ENCODE measurements at places on chromosomes 16 and 17. TPM values are rescaled to one million over a fixed set of nuclear protein-coding genes. Genes with fewer than 3 reads are reported as not detected.

DNA sequence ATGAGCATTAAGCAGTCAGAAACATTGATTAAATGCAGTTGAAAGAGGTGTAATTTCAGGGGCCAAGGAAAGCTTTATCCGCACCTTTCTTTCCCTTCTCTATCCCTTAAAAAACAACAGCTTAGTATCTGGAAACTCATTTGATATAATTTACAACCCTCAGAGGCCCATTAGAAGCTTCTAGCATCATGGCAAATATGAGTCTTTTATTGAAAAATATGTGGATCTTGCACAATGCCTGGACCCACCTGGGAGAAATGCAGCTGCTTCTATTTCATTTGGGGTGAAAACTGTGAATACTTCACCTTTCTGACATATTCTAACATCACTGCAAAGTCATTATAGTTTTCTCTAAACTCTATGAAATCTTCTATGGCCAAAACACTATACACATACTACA is 492.2 kb upstream of the PSMD7 start:
- DNase-seq = no peak

GRCh38 chr16:61409604-61410003 is 626.6 kb downstream of the CDH8 start:
- no peak for DNase-seq

- no peak for DNase-seq
Observed at GRCh38 chr16:71327720-71328119, 30.8 kb upstream of the CALB2 start.

GRCh38 chr16:15403392-15403995 is 7.9 kb downstream of the MPV17L start:
- DNase-seq = no peak

DNA sequence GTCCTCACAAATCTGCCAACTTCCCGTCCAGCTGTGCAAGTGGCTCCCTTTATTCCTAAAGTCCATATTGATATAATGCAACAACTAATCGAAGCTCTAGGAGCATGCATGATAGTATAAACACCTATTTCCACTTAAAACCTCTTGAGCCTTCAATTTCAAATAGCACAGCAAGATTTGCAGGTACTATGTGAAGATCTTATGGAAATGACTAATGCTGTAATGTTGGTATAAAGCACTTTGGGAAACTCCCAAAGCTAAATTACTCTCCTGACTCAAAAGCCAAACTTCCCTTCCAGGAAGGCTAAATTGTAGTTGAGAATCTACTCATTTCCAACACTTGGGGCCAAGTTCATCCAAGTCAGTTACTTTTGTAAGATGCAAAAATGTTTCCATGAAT is 287.6 kb upstream of the CDH11 start:
- DNase-seq = no peak

CRHR1 gene
- not detected for total RNA-seq

DNA sequence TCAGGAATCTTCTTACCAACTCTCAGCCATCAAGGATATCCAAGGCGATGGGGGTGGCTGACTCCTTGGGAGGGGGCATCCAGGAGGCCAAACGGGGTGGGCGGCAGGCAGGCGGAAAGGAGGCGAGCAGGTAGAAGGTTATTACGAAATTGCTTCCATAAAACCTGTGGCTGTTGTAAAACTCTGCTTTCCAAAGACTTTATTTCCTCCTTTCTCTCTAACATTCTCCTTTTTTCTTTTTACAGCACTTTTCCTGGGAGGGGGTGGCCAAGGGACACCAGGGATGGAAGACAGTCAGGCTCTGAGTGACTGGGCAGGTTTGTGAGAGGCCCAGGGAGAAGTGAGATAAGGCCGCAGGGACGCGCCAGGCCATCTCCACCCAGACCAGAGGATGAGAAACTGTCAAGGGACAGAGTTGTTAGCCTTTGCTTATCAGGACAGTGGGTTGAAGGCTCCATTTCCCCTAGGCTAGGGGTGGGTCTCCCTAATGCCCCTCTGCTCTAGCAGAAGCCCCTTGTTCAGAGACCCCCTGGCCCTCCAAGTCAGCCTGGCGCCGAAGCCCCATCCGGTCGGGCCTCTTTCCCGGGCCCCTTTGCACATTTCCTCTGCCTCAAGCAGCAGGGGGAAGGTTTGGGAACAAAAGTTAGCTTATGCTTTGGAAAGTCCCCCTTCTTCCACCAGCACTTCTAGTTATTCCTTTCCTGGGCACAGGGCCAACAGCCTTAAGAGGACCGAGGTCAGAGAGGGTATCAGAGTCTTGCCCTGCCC is 5.0 kb upstream of the HOXB9 start:
- peak; percentile 69 for DNase-seq

IL21R gene
- total RNA-seq = 1.0 TPM

DNA sequence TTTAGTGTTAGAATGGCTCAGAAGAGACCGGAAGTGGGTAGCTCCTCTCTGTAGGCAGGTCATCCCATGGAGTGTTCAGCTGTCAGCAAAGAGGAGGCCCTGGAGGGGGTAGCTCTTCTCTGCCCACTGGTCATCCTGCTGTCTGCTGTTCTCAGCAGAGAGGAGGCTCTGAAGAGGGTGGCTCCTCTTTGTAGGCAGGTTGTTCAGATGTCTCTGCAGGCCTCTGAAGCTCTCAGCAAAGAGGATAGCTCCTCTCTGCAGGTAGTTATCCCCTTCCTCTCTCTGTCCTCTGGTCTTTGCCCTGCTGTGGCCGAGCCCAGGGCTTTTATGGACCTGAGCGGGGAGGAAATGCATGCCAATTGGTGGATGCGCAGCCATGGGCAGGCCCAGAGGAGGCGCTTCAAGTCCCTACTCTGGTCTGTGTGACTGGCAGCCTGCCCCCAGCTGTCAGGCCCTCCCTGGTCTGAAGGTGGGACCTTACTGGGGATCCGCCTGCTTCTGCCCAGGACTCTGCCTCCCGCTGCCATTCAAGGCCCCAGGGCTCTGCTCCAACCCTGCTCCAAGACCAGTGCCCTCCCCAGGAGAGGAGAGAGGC is 32.5 kb upstream of the FA2H start:
- DNase-seq = no peak

GRCh38 chr17:76368545-76368944 is 14.8 kb upstream of the PRPSAP1 start:
- no peak for DNase-seq

DNA sequence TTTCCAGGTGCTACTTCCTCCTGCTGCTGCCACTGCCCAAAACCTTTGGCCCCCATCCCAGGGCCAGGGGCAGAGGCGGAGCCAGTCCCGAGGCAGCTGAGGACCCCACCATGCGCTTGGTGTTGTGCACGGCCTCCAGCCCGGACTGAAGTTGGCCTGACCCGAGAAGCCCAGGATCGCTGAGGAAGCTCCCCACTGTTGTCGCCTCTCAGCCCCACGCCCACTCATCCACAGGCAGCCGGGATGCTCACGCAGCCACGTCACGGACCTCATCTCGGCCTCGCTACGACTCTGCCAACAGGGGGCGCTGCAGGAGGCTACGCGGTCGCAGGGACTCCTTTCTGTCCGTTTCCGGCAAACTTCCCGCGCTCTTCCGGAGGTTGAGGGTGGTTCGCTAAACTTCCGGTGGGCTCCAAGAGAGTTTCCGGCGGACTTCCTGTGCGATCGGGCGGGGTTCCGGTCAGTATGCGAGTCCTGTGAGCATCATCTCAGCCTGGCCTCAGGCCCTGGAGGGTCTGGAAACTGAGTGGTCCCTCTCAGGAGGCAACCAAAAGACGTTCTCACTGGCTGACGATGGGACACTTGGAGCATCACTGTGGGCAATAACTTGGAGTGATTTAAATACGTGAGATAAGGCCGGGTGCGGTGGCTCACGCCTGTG is 12.4 kb downstream of the ZG16B start:
- DNase-seq = no peak

SLC22A31 gene
- 0.59 TPM for total RNA-seq

ABCC6 gene
- total RNA-seq = 27.8 TPM

GRCh38 chr16:2147378-2147777 is 1.0 kb upstream of the RAB26 start:
- no peak for DNase-seq

GRCh38 chr17:4513113-4514032 is 14.7 kb downstream of the SPNS2 start:
- DNase-seq = no peak

DNA sequence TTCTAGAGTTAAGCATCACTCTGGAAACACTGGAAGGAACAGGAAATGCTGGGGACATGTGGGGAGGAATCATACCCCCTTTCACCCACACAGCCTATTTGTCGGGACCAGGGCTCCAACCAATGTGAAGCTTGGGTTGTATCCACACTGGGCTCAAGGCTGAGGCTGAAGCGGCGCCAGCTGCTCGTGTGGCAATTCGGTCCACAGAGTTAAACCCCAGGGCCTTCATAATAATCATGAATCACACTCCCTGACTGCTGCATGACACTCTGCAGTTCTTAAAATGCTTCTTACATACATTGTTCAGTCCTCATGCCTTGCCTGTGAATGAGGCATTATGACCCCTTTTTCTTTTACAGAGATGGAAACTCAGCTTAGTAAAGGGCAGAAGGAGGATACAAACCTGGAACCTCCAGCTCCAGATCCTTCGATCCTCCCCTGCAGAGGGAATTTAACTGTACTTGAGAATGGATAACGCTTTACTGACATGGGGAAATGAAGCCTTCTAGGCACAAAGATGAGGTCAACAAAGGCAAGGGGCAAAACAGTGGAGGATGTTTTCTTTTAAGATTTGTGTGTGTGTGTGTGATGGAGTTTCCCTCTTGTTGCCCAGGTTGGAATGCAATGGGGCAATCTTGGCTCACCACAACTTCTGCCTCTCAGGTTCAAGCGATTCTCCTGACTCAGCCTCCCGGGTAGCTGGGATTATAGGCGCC is 72.7 kb downstream of the SOX9 start:
- DNase-seq = no peak

ASGR2 gene
- total RNA-seq = 0.25 TPM

GRCh38 chr16:12160815-12161550 is 184.4 kb downstream of the SNX29 start:
- no peak for DNase-seq

GRCh38 chr16:75267631-75268264 is 16.3 kb upstream of the BCAR1 start:
- peak; percentile 88 for DNase-seq

DNA sequence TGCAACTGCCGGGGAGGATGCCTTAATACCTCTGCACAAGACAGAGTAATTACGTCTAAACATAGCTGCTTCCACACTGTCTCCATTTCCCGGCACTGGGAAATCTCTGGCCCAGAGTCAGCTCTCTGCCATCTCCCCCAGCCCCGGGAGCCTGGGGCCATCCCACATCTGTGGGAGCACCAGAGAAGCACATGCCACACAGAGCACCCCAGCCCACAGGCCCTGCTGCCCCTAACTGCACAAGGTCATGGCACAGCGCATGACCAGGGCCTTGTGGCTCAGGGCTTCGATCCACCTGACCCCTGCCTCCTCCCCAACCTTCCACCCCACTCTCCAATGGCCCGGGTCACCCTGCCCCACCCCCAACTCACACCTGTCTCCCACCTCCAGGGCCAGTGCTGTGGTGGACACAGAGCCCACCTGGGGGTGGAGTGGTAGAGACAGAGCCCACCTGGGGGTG is 36.6 kb upstream of the RBFOX3 start:
- peak; percentile 8 for DNase-seq

- no peak for DNase-seq
Observed at GRCh38 chr17:73643852-73644144, 447 bp downstream of the SDK2 start.

AOC3 gene
- 27.1 TPM for total RNA-seq

DNA sequence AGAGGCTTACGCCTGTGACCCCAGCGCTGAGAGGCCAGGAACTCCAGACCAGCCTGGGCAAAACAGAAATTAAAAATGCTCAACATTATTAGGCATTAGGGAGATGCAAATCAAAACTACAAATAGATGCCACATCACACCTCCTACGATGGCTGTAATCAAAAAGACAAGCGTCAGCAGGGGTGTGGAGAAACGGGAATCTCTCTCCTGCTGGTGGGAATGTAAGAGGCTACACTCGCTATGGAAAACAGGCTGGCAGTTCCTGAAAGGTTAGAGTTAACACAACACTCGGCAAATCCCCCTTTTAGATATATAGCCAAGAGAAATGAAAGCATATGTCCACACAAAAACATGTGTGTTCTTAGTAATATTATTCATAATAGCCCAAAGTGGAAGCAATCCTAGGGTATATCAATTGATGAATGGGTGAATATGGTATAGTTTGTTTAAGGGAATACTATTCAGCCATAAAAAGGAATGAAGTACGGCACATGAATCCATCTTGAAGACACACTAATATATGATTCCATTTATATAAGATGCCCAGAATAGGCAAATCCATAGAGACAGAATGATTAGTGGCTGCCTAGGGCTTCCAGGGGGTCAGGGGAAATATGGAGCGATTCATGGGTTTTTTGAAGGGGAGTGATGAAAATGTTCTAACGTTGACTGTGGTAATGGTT is 1.8 kb upstream of the NPRL3 start:
- DNase-seq = no peak

ANKRD40CL gene
- 75.8 TPM for total RNA-seq

SCGB1C2 gene
- not detected for total RNA-seq

CCL3 gene
- 2.0 TPM for total RNA-seq

GRCh38 chr16:72787130-72787513 is 260.8 kb downstream of the ZFHX3 start:
- no peak for DNase-seq

PRAC2 gene
- 11.7 TPM for total RNA-seq

ZNF598 gene
- total RNA-seq = 52.8 TPM

DNA sequence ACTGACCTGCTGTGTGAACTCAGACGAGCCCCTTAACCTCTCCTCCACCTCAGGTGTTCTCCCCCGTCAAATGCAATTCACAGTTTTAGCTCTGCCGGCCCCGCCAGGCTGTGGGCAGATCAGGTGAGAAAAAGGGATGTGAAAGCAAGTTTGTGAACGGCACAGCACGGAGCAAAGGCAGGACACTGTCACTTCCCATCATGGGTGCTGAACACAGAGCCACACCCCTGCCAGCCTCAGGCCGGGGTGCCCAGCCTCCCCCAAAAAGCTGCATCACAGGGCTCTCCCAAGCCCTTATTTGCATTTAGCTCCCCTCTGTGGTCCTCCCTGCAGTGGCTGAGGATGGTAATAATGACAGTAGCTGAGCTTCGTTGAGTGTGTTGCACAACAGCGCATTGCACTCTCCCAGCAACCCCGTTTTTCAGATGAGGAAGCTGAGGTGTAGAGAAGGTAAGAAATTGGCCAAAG is 88.8 kb upstream of the TNRC6C start:
- DNase-seq = no peak

GRCh38 chr17:50641357-50641756 is 6.7 kb downstream of the ABCC3 start:
- no peak for DNase-seq

GRCh38 chr16:672851-673250 is 2.6 kb upstream of the RHBDL1 start:
- DNase-seq = no peak

Data from left colon (tissue), 2 donors.